Vein endothelial cell (primary cell): ENCODE measurements at places on chromosomes 13 and 19. TPM values are rescaled to one million over a fixed set of nuclear protein-coding genes. Genes with fewer than 3 reads are reported as not detected.

Gene RPL28
- total RNA-seq: 445 and 511 TPM in 2 replicates

Gene OR7C1
- total RNA-seq: not detected in 2 replicates

Gene VSIG10L
- 0.19 and 0.33 TPM in 2 replicates for total RNA-seq

Gene MCF2L
- under 0.01 and 0.98 TPM in 2 replicates for total RNA-seq

Gene SHISA2
- total RNA-seq: 0.98 and 2.1 TPM in 2 replicates

Gene SIGLEC7
- not detected in 2 replicates for total RNA-seq

Gene CD33
- not detected in 2 replicates for total RNA-seq

Gene PNMA8A
- under 0.01 and 0.10 TPM in 2 replicates for total RNA-seq

Gene C13orf46
- total RNA-seq: 0.19 TPM in 1 of 2 replicates, not detected in the other

Gene LILRA1
- not detected in 2 replicates for total RNA-seq

Gene ZNF773
- 13.0 and 15.0 TPM in 2 replicates for total RNA-seq

Gene ZNF726
- 1.6 and 3.6 TPM in 2 replicates for total RNA-seq

Gene RGL3
- 0.86 and 3.9 TPM in 2 replicates for total RNA-seq

Gene PINLYP
- 0.98 and 1.7 TPM in 2 replicates for total RNA-seq

Gene UHRF1
- total RNA-seq: 19.3 and 32.4 TPM in 2 replicates

Gene ACP7
- not detected in 2 replicates for total RNA-seq

Gene SPACA6
- total RNA-seq: 5.6 and 7.8 TPM in 2 replicates

Gene C13orf42
- total RNA-seq: not detected in 2 replicates

Gene MBD3L4
- not detected in 2 replicates for total RNA-seq

Gene PLIN4
- total RNA-seq: under 0.01 TPM in 2 replicates

Gene GJB6
- total RNA-seq: not detected in 2 replicates

Gene NLRP12
- total RNA-seq: 2.2 and 2.6 TPM in 2 replicates

Gene ZNF763
- total RNA-seq: 0.33 and 2.4 TPM in 2 replicates

Gene S1PR5
- not detected in 2 replicates for total RNA-seq

Gene PTH2
- not detected in 2 replicates for total RNA-seq

Gene VPS36
- 22.9 and 31.0 TPM in 2 replicates for total RNA-seq

Gene CD70
- not detected in 2 replicates for total RNA-seq

Gene IFNL3
- total RNA-seq: not detected in 2 replicates

Gene ZNF302
- 13.1 and 16.4 TPM in 2 replicates for total RNA-seq

Gene TEX30
- 18.8 and 19.3 TPM in 2 replicates for total RNA-seq
